Stimulated activated CD4-positive, alpha-beta T cell treated with anti-CD3 and anti-CD28 coated beads, Interleukin-2, amount 100 ng/mL, for 48 hours (primary cell): ENCODE measurements at places on chromosomes 3 and 15.

- DNase-seq = no peak
These were observed 11.1 kb downstream of the ISG20 start for GRCh38 chr15:88649753-88650551.

- DNase-seq = no peak
These were observed 25.6 kb upstream of the MUSTN1 start for GRCh38 chr3:52860424-52860768.

GRCh38 chr3:13559764-13560525 is 11.0 kb downstream of the FBLN2 start:
- DNase-seq = no peak

DNA sequence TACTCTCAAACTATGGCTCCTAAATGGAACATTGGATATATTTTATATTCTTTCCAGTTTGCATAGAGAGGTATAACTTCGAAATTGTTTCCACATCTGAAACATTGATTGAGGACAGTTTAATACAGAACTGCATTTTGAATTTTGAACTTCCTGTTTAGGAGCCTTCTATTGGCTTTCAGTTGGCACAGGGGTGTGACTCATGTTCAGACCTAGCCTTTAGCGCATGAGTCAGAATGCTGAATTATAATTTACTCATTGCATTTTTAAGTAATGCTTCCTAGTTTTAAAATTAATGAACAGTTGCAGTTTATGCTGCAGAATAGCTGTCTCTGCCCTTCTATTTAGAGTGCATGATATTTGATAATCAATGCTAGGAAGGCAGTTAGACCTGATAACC is 751.7 kb downstream of the CADM2 start:
- no peak for DNase-seq

- no peak for DNase-seq
These were observed 94.5 kb downstream of the IQSEC1 start for GRCh38 chr3:12978682-12979081.

- DNase-seq = no peak
These were observed 28.8 kb upstream of the KLF13 start for GRCh38 chr15:31297575-31298456.

- DNase-seq = no peak
These were observed 3.3 kb upstream of the MTHFS start for GRCh38 chr15:79900087-79900486.

DNA sequence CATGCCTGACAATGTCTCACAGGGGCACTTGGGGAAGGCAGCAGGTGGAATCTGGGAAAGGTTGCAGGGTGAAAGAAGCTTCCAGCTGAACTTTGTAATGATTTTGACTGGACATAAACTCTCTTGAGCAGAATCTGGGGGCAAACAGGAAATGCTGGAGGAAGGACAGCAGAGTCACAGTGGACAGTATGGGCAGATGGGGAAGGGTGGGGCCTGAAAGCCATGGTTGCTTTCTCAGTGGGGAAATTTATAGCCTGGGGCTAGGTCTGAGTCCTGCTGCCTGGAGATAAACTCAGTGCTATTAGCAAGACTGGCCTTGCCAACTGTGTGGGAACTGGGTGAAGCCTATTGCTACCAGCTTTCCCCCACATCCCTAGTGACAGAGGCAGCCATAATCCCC is 203.2 kb downstream of the OSBPL10 start:
- DNase-seq = no peak

DNA sequence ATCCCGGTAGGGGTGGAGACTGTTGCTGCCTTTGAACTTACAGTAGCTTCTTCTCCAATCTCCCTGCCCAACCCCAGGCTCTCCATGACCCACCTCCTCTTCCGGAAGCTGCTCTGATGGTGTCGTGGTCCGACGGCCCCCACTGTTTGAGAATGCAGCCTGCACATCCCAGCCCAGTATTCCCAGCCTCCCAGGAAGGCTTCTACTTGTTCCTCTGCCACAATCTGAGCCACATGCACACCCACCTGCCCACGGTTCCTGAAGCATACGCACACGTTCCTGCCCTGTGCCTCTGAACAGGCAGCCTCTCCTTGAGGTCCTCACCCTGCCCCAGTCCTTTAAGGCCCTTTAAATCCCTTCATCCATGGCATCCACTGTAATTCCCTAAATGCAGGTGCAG is 57.4 kb downstream of the ABTB1 start:
- DNase-seq = no peak

DNA sequence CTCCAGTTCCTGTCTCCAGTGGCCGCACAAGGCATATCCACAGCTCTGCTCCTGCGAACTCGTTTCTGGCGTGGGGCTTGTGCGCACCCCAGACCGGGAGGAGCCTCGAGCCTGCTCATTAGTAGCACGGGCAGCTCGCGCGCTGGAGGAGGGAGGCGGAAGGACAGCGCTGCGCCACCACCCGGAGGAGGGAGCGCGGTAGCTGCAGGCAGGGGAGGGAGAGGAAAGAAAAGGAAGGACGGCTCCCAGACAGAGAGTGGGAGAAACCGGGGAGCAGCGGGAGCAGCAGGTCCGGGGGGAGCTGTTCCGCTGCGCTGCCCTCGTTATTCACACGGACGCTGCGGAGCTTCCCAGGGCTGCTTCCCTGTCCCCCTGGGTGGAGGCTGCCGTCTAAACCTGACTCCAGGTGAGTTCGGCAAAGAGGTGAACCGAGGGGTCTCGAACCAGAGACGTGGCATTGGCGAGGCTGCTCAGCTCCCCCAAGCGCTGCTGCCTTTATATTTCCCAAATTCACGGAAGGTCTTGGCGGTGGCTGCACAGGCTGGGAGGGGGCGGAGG is 121.3 kb upstream of the ZNF717 start:
- no peak for DNase-seq

DNA sequence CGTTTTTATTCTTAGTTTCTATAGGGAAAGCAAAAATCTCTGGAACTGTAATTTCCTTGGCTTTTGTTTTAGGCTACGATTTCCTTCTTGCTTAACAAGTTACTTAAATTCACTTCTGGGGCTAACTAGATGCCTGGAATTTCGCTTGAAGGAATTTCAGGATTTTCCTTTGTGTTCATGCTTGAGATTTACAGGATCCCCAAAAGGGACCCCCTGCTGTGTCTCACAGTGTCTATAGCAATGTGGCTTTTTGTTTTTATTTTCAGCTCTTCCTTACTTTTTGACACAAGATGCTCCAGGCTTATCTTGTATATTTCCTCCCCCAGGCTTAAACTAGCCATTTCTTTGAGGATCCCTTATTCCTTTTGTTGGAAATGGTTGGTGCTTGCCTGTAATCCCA is 95.5 kb upstream of the DPPA4 start:
- no peak for DNase-seq

- no peak for DNase-seq
These were observed 177.9 kb downstream of the APBA2 start for GRCh38 chr15:29063646-29064045.
